A549 treated with ZK216348 at 1 μM for 4 hours (cell line): ENCODE measurements at places on chromosomes 2 and 18. TPM values are rescaled to one million over a fixed set of nuclear protein-coding genes. Genes with fewer than 3 reads are reported as not detected.

IL36B gene
- total RNA-seq, result 0.15 to 0.37 TPM in 2 of 5 replicates, not detected in the others

TMEM200C gene
- not detected in 5 replicates for total RNA-seq

IL18RAP gene
- total RNA-seq, result not detected in 5 replicates

UBR3 gene
- total RNA-seq, result 7.7 to 11.3 TPM (median 10.4 TPM) in 5 replicates

ALPP gene
- 2.4 to 3.3 TPM (median 2.7 TPM) in 5 replicates for total RNA-seq

CFAP65 gene
- total RNA-seq, result 0.11 to 0.23 TPM (median 0.18 TPM) in 5 replicates

NLRC4 gene
- total RNA-seq, result 0.05 TPM in 1 of 5 replicates, not detected in the others

ACADL gene
- 0.11 to 0.24 TPM in 2 of 5 replicates, not detected in the others for total RNA-seq

IL36RN gene
- total RNA-seq, result 0.06 to 0.13 TPM in 2 of 5 replicates, not detected in the others

MOCOS gene
- 2.6 to 4.8 TPM (median 2.7 TPM) in 5 replicates for total RNA-seq

NEB gene
- 0.11 to 0.50 TPM (median 0.24 TPM) in 5 replicates for total RNA-seq

IMMT gene
- total RNA-seq, result 103 to 122 TPM (median 112 TPM) in 5 replicates

CCDC178 gene
- not detected in 5 replicates for total RNA-seq

RIT2 gene
- not detected in 5 replicates for total RNA-seq

NCKAP1 gene
- 72.7 to 111 TPM (median 93.6 TPM) in 5 replicates for total RNA-seq

SLC38A11 gene
- not detected in 5 replicates for total RNA-seq

CCDC121 gene
- total RNA-seq, result 2.7 to 4.6 TPM (median 4.0 TPM) in 5 replicates

KLHL14 gene
- not detected in 5 replicates for total RNA-seq

TUBA4A gene
- 299 to 359 TPM (median 345 TPM) in 5 replicates for total RNA-seq

IL1RN gene
- 0.15 to 0.94 TPM (median 0.33 TPM) in 5 replicates for total RNA-seq

STARD6 gene
- not detected in 5 replicates for total RNA-seq

SLC30A3 gene
- total RNA-seq, result 1.9 to 4.2 TPM (median 3.6 TPM) in 5 replicates

LOXHD1 gene
- total RNA-seq, result not detected in 5 replicates

CNTNAP5 gene
- not detected in 5 replicates for total RNA-seq

CRYGA gene
- total RNA-seq, result not detected in 5 replicates

FN1 gene
- 173 to 264 TPM (median 183 TPM) in 5 replicates for total RNA-seq

TCF23 gene
- not detected in 5 replicates for total RNA-seq
